ENCODE measurements at places on chromosomes 11 and 22. TPM values are rescaled to one million over a fixed set of nuclear protein-coding genes. Genes with fewer than 3 reads are reported as not detected.

GRCh38 chr11:620935-621814, 3.6 kb downstream of the CDHR5 start:
- DNase-seq = no peak

- DNase-seq = no peak
Observed at GRCh38 chr11:68776442-68777235, 25.3 kb upstream of the TESMIN start.

DNA sequence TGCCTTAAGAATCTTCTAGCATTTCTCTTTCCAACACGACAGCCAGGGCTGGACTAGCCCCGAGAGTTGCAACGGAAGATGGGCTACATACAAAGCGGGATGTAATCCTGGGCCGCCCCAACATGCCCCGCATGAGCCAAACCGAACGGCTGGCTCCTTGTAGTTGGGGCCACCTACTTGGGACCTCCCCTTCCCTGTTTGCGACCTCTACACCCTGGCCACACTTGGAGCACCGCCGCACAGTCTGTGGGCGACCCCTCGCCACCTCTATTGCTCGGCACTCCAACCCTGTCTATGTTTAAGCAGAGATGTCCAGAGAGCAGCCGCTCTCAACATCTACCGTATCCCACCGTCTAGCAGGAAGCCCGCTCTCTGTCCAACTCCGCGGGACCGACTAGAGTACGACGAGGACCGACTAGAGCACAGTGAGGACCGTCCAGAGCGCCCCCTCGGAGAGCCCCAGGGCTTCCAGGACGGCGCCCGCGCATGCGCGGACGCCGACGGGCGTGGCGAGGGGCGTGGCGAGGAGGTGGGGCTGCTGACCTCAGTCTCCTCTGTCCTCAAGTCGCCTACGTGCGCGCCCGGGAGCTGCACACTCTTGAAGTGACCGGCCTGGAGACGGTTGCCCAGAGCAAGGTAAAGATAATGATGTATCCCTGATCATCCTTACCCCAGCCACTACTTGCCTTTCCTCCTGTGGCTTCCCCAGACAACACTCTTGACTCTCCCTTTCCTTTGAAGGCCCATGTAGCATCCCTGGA, 32.3 kb downstream of the NEAT1 start:
- peak; percentile 59 for DNase-seq

DNA sequence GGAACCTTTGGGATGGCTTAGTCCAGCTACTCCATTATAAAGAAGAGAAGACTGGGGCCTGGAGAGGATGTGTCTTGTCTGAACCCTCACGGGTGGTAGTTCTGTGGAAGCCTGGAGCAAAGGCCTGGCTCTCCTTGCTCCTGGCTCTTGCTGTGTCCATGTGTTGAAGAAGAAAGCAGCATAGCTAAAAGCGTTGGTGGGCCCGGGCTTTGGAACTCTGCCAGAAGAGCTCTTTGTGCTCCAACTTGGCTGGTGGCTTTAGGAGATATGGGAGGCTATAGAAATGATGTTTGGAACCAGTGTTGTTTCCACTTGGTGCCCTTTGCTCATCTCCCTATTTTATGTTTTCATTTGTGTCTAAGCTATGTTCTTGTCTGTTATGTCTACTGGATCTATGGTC, 131.1 kb downstream of the DBX1 start:
- no peak for DNase-seq

GRCh38 chr11:34353881-34354280, 3.9 kb downstream of the ABTB2 start:
- DNase-seq = no peak

DNA sequence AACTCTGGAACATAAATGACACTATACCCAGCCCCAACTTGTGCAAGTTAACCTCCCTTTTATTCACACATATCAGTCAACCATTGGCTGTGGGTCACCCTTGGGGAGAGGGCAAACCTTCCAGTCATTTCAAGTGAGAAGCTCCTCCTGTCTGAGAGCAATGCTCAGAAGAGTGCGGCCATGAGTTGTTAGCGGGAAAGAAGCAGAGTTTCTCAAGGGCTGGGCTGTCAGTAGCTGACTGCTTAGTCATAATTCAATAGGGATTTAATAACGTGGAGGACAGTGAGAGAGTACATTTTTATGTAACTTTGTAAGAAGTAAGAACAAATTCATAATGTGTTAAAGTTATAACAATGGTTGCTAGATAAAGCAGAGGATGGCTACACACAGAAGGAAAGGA, 5.1 kb downstream of the PATE2 start:
- DNase-seq = no peak

GRCh38 chr11:113994077-113994954, 19.4 kb downstream of the HTR3A start:
- DNase-seq = no peak

DNA sequence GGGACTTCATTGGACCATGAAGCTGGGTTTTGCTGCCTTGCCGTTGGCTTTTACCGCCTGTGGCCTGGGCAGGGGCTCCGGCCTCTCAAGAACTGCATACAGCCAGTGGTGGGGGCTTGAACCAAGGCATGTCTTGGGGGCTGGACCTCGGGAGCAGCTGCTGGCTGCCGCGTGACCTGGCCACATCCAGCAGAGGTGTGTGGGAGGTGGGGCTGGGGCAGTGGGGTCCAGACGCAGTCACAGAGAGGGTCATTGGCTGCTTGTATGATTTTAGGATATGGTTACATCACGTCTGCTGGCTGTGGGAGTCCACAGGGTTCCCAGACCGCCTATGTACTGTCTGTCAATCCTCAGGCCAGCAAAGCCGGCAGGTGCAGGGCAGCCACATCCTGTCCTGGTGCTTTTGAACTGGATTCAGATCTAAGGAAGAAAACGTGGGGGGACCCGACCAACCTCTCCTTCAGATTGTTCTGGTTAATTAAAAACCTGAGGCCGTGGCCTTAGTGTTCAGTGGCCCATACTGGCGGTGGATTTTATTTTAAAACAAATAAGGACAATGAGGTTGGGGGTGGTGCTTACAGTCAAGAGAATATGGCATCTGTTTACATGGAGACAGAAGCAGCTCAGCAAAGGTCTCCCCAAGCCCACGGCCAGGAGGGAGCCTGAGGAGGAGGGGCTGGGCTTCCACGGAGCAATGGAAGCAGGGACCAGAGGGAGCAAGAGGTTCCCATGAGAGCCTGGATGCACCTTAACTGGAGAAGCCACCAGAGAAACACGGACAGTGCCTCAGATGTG, 426.0 kb downstream of the TBC1D22A start:
- no peak for DNase-seq

DNA sequence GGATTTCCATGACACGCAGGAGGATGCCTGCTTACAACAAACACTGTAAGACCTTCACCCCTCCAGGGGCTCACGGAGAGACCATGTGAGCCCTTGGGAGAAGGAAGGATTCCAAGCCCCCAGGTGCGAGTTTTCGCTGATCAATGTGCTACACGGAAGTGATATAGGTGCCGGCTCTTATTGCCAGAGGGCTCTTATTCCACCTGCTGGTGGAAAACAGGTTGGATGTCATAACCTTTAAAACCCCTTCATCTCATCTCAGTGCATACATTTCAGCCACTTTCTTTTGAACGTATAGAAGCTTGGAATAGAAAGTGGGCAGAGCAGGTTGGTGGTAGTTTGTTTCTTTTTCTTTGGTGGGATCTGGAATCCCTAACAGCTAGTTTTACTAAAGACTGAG, 25.8 kb downstream of the LAYN start:
- DNase-seq = no peak

- no peak for DNase-seq
Observed at GRCh38 chr11:94401773-94402265, 600 bp upstream of the GPR83 start.

DNA sequence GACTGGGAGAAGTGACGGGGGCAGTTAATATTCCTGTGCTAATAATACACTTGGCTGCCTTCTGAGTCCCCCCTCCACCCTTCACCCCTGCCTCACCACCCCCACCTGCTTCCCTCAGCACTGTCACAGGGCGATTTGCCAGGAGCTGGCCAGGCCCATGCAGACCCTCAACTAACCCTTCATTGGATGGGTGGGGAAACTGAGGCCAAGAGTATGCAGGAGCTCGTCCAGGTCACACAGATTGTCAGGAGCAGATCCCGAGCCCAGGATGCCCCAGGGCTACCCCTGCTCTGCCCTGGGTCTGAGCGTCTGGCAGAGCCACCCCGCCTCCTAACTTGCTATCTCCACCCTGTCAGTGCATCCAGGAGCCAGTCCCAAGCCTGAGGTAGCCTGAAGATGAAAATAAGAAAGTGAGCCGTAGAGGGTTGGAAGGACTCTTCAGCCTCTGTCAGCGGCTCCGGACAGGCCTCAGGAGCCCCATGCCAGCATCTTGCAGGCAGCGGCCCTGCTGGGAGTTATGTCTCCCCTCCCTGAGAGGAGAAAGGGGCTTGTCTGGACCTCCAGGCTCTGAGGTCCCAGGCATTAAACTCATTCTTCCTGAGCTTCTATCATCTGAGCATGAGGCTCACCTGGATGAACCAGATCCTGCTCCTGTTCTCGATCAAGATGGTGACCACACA, 6.2 kb downstream of the TPBGL start:
- DNase-seq = no peak

DNA sequence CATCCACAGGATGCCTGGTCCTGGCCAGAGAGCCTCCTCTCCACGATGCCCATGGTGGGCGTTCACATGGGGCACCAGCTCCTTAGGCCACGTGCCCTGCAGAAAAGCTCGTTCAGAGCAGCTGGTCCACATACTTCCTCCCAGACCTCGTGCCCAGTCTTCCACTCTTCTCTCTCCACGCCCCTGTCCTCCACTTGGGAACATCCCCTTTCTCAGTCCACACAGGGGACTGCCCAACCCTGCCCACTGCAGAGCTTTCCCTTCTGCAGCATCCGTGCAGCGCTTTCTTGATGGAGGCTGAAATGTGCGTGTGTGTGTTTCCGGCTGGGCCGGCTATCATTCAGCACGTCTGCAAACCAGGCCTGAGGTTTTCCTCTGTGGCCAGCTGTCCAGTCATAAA, 11.3 kb downstream of the TPCN2 start:
- DNase-seq = no peak

DNA sequence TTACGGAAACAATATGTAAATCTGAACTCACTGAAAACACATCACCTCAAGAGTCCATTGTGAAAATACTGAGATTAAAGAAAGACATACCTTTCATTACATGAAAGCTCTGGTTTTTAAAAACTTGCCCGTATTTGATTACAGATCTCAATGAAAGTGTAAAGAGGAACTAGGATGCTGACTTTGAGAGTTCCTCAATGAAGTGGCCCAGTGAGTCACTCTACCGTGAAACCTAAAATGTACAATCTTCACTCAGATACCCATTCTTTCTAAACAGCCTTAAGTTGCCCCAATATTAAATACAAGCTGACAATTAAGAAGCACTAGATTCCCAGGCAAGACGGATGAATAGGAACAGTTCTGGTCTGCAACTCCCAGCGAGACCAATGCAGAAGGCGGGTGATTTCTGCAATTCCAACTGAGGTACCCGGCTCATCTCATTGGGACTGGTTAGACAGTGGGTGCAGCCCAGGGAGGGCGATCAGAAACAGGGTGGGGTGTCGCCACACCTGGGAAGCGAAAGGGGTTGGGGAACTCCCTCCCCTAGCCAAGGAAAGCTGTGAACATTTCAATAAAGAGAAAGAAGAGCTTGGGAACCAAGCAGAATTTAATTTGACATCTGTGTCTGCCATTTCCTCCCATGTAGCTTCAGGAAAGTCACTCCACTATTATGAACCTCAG, 33.8 kb upstream of the OR9G4 start:
- DNase-seq = no peak

DNA sequence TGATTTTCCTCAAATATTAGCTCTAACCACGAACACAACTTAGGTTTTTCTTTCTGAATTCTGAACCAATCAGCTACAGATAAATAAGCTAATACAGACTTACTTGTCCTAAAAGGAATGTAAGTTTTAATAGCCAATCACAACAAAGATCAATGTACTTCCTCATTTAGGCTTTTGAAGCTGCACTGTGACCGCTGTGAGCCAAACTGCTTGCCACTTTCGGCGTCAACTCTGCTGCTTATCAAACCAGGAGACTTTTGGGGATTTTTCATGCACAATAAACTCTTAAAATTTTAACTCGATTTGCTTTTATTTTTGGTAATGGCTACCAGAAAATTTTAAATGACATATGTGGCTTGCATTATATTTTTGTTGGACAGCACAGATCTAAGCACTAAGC, 92.5 kb downstream of the TMPRSS5 start:
- no peak for DNase-seq

DNA sequence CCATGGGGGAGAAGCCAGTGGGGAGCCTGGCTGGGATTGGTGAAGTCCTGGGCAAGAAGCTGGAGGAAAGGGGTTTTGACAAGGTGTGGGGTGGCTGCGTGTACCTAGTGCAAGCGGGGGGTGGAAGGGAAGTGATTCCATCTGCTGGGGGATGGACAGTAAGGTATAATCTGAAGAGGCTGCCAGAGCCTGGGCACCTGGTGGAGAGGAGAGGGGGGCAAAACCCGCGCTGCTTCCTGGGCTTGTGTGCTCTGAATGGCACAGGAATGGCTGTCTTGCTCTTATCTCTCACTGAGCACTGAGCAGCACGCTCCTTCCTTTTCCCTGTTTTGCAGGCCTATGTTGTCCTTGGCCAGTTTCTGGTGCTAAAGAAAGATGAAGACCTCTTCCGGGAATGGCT, 988 bp downstream of the BANF1 start:
- no peak for DNase-seq

GRCh38 chr22:27404441-27404840, 397.1 kb downstream of the MN1 start:
- DNase-seq = no peak

GRCh38 chr11:101049123-101049522, 80.5 kb downstream of the PGR start:
- DNase-seq = peak; percentile 46

GRCh38 chr22:41725510-41726110, 26.3 kb downstream of the MEI1 start:
- peak; percentile 13 for DNase-seq

GRCh38 chr11:46322759-46323158, 24.5 kb upstream of the DGKZ start:
- no peak for DNase-seq

DNA sequence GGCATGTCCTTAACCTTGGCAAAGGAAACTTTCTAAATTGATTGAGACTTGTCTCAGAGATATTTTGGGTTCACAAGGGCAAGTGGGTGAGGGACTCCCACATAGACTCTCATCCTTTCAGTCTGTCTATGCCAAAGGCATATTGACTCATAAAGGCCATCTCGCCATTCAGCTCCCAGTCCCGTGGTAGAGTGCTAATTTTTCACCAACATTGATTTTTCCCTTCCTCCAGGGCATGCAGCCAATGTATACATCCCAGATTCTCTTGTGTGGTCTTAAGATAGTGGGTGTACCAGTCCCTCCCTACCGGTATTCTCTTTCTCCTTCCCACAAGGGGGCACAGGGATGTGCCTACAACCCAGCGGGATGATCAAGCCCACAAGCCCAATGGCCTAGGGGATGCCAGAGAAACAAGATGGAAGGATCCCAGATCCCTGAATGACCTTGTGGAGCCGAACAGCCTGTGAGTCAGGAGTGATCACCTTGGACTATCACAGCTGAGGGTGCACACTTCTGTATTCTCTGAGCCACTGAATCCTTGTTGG, 7.9 kb downstream of the C11orf96 start:
- no peak for DNase-seq

The MEI1 gene
- total RNA-seq = 0.13 TPM

The TBX10 gene
- total RNA-seq = not detected

The SEPTIN3 gene
- total RNA-seq = under 0.01 TPM

The OR2AG1 gene
- total RNA-seq = not detected

The SEC14L3 gene
- total RNA-seq = not detected

The GPHA2 gene
- not detected for total RNA-seq

The TCIRG1 gene
- 30.5 TPM for total RNA-seq

The SEZ6L gene
- total RNA-seq = not detected

The TMEM191C gene
- total RNA-seq = 1.3 TPM

The GAB4 gene
- not detected for total RNA-seq

The ANO5 gene
- total RNA-seq = 0.26 TPM

The LRRC56 gene
- total RNA-seq = 0.38 TPM

The PATE2 gene
- total RNA-seq = not detected

The DMC1 gene
- total RNA-seq = 1.1 TPM

The PI4KA gene
- total RNA-seq = 12.3 TPM

Measured in bronchial epithelial cell (primary cell).